Activated naive CD8-positive, alpha-beta T cell treated with anti-CD3 and anti-CD28 coated beads for 36 hours (primary cell): ENCODE measurements at places on chromosomes 2 and 18.

DNA sequence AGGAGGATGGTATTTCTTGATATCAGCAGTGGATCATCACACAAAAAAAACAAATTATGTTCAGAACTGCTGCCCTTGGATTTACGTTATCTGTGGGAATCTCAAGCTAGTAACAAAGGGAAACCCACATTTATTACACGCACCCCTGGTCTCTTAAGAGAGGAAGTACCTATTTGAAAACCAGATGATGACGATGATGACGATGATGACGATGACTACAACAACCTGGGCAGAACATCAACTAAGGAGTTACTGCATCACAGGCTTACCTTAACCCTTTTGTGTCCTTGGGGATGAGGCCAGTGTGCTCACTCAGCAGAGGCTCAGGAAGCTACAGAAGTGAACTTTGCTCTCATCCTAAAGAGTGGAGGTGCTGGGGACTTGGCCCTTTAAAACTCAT lies 169.4 kb downstream of the FSHR start:
- DNase-seq, result no peak

- DNase-seq, result no peak
These were observed 25.7 kb upstream of the ACAA2 start for GRCh38 chr18:49839012-49839411.

DNA sequence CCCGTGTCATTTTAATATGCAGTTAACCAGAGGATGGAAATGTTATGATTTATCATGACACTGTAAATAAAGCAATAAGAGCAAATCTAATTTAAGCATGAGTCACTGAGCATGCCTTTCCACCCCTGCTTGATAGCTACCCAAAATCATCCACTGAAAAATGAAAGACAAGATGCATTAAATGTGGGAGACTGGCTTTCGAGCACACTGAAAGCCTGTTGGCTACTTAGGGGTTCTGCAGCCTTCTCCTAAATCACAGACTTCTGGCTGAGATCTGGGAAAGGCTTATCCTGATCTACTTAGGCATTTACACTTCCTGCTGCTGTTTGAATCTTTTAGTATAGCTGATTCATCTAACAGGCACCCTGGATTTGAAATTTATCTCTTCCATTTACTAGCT lies 778.3 kb upstream of the CDH7 start:
- DNase-seq, result no peak

DNA sequence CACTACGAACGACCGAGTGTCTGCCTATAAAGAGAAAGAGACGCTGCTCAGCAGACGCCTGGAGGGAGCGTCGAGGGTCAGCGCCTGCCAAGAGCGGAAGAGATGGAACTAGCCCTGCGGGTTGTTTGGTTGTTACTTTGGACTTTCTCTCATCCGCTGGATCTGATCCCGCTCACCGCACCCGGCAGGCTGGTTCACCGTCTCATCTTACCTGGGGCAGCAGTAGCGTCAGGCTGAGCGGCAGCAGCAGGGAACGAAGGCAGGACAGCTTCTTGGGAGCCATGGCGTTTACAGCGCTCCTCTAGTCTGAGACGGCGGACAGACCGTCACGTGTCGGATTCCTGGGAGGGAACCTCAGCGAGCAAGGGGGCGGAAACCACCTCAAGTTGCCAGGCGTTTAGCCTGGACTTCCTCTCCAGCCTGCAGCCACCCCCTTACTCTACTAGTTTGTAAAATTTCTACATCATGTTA lies 1.9 kb downstream of the GLB1L start:
- DNase-seq, result no peak

GRCh38 chr2:106201661-106202060 lies 7.6 kb upstream of the UXS1 start:
- no peak for DNase-seq

DNA sequence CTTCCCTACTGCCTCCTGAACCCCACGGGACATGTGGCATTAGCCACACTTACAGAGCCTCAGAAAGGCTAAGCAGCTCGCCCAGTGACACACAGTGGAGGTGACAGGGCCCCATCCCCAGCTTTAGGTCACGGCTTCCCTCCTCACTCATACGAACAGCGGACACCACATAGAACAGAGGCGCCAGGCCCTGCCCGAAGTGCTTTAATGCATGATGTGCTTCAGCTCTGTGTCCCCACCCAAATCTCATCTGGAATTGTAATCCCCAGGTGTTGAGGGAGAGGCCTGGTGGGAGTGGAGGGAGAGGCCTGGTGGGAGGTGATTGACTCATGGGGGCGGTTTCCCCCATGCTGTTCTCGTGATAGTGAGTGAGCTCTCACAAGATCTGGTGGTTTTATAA lies 135.3 kb downstream of the PTGR3 start:
- DNase-seq, result no peak

GRCh38 chr18:44792456-44793061 lies 111.9 kb downstream of the SETBP1 start:
- DNase-seq, result no peak

GRCh38 chr18:6222271-6222670 lies 192.4 kb downstream of the L3MBTL4 start:
- no peak for DNase-seq

DNA sequence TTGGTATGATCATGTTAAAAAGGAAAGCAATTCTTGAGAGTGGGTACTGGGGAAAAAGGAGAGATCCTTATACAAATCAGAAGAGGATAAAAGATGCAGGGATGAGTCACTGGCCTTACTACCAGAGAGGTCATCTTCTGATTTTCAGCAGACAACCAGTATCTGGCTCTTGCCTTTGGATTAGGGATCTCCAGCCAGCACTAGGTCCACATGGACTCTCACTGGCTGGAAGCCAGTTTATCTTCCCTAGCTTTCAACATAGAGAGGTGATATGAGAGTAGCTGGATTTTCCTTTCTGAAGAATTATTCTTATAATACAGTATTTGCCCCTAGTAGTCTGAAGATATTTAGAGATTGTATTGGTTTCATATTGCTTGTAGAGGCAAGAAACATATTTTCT lies 30.2 kb downstream of the CERKL start:
- DNase-seq, result no peak

- peak; percentile 51 for DNase-seq
These were observed 182.7 kb upstream of the GLI2 start for GRCh38 chr2:120552800-120553481.

DNA sequence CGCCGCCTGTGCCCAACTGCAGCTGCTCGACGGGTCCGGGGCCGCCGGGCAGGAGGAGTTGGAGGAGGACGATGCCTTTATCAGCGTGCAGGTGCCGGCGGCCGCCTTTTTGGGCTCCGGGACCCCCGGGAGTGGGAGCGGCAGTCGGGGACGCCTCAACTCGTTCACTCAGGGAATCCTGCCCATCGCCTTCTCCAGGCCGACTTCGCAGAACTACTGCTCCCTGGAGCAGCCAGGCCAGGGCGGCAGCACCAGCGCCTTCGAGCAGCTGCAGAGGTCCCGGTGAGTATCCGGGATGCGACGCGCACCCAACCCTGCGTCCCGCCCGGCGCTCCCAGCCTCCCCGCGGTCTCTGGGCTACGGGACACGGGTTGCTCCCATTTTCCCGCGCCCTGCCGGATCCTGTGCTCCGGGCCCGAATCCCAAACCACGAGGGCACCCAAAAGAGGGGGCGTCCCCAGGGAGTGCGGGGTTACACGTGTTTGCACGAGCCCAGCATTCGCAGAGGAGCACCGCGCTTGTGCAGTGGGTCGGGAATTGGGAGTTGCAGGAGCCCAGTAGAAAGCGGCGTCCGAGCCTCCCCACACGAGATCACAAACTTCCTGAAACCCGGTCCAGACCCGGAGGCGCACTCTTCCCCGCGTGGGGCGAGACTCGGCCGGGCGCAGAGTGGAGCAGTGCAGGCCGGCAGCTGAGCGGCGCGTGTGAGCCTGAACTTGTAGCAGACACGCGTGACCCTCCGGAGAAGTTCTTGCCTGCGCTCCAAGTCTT lies 1.2 kb downstream of the CABLES1 start:
- peak; percentile 26 for DNase-seq
